ENCODE measurements at places on chromosomes 11 and 22.

- DNase-seq: peak; percentile 62
Observed at GRCh38 chr11:72238040-72238450, 5.9 kb downstream of the PHOX2A start.

DNA sequence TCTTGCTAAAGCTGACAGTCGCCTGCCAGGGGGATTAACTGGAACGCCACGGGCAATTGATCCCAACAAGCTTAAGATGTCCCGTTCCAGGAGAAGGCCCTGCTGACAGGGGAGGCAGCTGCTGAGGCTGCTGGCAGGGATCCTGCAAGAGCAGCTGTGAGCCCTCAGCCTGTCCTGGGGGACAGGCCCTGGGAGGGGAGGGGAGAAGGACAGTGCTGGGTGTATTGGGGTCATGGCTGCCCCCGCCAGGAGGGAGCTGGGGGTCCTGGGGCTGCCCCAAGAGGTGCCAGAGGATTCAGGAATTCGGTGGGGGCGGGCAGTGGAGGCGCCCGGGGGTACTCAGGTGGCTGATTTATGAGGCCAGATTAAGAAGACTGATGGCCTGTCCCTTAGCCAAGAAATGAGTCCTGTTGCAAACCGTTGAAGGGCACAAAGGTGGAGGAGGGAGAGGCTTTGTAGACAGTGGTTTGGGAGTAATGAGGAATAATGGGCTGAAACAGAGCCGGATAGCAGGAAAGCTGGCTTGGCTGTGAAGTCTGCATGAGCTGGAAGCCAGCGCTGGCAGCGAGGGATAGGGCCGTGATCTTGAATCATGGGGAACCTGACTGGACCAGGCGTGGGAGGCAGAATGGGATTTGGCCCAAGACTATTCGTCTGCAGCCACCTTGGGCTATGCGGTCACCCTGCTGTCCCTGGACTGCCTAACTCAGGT, 133.5 kb downstream of the CACNA1I start:
- no peak for DNase-seq

DNA sequence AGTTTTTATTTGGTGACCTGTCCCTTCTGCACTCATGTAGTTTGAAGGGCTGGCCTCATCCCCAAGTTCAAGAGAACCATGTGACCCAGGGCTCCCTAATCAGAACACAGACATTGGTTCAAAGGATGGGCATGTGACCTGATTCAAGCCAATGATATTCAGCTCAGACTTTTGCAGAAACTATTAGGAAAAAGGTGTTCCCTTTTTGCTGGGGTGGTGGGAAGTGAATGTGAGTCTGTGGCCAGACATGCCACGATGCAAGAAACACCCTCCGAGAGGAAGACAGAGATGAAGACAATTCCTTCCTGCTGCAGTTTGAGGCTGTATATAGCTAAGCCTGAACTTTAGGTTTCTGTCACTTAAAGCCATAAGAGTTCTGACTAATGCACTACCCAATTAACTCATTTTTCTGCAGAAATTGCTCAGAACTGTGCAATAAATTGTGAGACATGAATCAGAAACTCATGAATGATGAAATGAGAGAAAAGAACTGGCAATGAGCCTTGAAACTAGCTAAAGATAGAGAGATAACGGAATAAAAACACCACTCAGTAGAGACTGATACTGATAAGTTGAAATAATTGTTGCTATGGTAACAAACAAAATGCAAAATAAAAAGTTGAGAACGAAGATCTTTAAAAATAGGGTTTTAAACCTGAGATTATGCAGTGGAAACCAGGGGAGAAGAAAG, 9.2 kb upstream of the MAPK1 start:
- DNase-seq: peak; percentile 70

DNA sequence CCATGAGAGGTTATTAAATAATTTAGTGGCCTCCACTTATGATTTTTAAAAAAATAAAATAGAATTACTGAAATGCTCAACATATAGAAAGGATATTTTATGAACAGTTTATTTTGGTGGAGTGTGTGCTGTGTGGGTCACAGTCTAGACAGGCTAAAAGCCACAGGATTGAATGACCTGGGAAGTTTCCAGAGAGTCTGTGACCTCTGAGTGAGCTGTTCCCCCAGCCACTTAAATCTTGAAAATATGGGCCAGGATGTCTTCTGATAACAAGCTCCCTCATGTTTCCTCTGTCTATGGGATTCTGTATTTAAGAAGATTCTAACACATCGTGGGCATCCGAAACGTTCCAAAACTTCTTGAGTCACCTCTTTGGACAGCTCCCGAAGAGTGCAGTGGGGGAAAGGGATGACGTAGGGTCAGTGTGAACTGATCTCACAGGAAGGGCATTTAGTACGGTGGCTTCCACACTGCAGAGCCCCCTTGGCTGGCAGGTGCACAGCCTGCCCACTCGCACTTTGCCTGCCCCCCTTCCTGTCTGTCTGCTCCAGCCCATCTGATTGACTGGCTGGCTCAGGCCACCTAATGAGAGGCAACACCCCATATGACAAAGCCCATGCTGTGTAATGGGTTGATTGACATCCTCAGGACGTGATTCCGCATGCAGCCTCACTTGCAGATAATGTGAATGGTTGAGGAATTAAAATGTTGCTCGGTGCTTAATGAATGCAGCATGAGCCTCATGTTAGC, 97.4 kb downstream of the NTM start:
- no peak for DNase-seq

DNA sequence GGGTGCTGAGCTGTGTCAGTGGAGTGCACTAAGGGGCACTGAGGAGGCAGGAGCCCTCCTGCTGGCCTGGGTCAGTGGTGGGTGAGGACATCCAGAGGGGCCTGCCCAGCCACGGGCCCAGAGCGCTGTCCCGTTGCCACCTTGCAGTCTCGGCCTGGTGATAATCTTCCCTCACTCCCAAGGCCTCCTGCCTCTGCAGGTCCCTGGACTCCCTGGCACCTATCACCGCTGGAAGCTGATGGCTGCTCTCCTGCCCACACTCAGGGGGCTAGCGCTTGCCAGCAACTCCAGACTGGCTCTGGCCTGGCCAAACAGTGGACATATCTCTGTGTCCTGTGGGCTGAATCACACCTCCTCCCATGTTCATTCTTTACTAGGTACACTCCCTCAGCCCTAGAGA, 86.5 kb upstream of the PITPNB start:
- DNase-seq: no peak

DNA sequence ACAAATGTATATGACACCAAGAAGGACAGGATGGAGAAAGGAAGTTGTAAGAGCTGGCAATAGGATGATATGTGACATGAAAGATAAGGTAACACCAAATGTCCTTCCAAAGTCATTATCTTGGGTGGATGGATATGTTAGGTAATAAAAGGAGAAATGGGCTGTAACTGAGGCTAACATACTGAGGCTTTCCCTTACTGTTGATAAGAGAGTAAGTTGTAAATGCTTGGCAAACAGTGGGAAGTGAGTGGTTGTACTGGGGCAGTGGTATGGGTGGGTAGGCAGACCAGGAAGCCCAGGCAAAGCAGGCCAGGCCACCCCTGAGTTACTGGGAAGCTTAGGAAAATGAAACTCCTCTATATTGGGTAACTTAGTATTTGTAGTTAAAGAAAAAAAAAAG, 73.7 kb downstream of the ARHGAP42 start:
- no peak for DNase-seq

Measured in fibroblast of villous mesenchyme (primary cell).